ENCODE measurements at places on chromosomes 12 and 14. TPM values are rescaled to one million over a fixed set of nuclear protein-coding genes. Genes with fewer than 3 reads are reported as not detected.

Gene LBHD2
- not detected for total RNA-seq

Gene ALDH1L2
- 3.1 TPM for total RNA-seq

Gene TAS2R19
- total RNA-seq, result not detected

Gene GZMB
- total RNA-seq, result not detected

Gene SVOP
- not detected for total RNA-seq

Gene CTSG
- total RNA-seq, result not detected

Gene CLSTN3
- total RNA-seq, result 15.3 TPM

Gene GPR84
- not detected for total RNA-seq

Gene TEAD4
- total RNA-seq, result 46.8 TPM

Gene PCED1B
- 46.9 TPM for total RNA-seq

Gene PTPRR
- total RNA-seq, result 0.19 TPM

Gene OLR1
- 1.1 TPM for total RNA-seq

Gene ASCL1
- total RNA-seq, result not detected

Gene CPNE6
- not detected for total RNA-seq

Gene SUDS3
- total RNA-seq, result 16.1 TPM
